ENCODE measurements at places on chromosomes 13 and 19.
A peak's percentile ranks its signal among the peaks of the same experiment; 100 is the strongest.

DNA sequence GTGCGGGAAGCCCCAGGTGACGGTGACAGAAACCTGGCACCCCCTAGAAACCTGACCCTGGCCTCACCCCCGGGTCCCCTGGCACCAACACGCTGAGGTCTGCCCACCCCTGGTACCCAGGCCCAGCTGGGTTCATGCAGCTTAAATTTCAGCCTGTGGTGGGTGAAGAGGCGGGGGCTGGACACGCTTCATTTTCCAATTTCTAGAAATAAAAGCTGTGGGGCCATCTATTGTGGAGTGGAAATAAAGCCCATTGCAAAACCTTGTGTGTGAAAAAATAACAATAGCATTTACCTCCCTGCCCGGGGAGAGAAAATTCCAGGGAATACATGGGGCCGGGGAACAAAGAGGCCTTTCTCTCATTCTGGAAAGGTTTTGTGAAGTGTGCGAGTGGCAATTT is 7.5 kb upstream of the FUT5 start:
- no peak for DNase-seq

DNA sequence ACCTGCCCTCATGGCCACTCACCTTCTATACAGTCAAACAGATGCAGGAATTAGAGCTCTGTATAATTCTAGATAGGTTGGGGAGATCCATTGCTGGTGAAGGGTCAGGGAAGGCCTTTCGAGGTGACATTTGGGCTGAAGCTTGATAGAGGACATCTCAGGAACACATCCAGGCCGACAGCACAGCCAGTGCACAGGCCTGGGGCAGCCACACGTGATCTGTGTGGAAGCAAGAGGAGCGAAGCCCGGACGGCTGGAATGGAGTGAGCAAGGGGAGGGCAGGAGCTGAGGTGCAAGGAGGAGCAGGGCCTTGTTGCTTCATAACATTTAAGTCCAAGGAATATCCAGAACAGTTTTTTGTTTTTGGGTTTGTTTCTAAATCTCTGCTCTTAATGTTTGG is 4.5 kb upstream of the OVOL3 start:
- no peak for DNase-seq

DNA sequence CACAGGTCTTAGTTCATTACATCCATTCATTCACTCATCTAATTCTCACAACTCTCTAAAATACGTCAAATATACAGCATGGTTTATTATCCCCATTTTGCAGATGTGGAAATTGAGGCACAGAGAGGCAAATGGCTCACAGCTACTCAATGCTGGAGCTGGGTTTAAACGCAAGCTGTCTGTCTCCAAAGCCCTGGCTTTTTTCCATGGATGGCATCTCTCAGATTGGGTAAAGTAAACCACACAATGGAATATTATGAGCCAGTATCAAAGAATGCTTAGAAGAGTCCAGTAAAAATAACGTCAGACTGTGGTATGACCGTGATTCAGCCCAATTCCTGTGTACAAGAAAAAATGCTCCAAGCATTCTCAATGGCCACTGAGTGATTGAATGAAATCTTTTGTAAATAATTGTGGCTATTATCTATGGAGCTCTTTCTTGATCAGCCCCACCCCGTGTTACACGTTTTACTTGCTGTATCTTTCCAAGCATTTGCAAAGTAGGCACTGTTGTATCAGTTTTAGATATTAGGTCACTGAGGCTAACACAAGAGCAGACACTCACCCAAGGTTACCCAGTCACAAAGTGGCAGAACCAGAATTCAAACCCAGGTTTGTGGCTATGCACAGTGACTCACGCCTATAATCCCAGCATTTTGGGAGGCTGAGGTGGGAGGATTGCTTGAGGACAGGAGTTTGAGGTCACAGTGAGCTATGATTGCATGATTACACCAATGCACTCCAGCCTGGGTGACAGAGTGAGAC is 5.5 kb upstream of the ACP7 start:
- DNase-seq = peak; percentile 97

- DNase-seq = no peak
Observed at GRCh38 chr13:20429682-20430081, 96.0 kb downstream of the CRYL1 start.

Data from EL (cell line).